ENCODE measurements at places on chromosomes 7 and 10.

- no peak for DNase-seq
These were observed 230.8 kb upstream of the NPVF start for GRCh38 chr7:25459057-25459456.

GRCh38 chr10:112465299-112465883 is 18.4 kb downstream of the VTI1A start:
- DNase-seq, result no peak

GRCh38 chr10:44752451-44753441 is 158.4 kb upstream of the TMEM72 start:
- no peak for DNase-seq

- no peak for DNase-seq
These were observed 2.8 kb upstream of the SLC29A3 start for GRCh38 chr10:71316056-71316785.

DNA sequence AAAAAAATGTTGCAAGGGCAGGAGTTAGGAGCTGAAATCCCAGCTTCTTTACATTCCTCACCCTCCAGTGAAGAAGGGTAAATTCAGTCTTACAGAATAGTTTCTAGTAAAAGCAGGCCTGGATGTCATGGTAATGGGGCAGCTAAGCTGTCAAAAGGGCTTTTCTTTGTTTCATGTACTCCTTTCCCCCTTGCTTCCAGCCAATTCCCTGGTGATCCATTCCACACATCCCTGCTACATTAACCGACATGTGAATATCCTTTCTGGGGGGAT is 36.0 kb downstream of the RHEB start:
- DNase-seq, result no peak

- no peak for DNase-seq
These were observed 336.3 kb upstream of the MAGI2 start for GRCh38 chr7:79789584-79790345.

GRCh38 chr7:38438970-38439369 is 165.5 kb upstream of the TARP start:
- DNase-seq, result no peak

DNA sequence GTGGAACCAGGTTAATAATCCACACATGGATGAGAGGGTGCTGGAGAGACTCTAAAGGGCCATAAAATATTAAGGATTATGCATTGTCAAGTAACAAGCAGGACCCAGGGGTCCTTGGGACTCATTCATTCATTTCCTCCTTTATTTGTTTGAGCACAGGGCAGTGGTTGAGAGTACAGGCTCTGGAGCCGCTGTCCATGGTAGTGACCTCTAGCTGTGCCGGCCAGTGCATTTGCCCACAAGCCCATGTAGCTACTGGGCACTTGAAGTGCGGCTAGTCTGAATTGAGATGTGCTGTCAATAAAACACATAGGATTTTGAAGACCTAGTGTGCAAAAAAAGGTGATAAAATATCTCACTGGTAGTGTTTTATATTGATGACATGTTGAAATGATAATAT is 137.6 kb downstream of the C10orf105 start:
- no peak for DNase-seq

- DNase-seq, result no peak
These were observed 160.0 kb downstream of the HDAC9 start for GRCh38 chr7:18655506-18655905.

GRCh38 chr7:30778255-30779025 is 7.2 kb downstream of the MINDY4 start:
- no peak for DNase-seq

GRCh38 chr10:75977139-75977538 is 545.7 kb downstream of the LRMDA start:
- no peak for DNase-seq

GRCh38 chr10:32104181-32104580 is 48.0 kb upstream of the KIF5B start:
- no peak for DNase-seq

DNA sequence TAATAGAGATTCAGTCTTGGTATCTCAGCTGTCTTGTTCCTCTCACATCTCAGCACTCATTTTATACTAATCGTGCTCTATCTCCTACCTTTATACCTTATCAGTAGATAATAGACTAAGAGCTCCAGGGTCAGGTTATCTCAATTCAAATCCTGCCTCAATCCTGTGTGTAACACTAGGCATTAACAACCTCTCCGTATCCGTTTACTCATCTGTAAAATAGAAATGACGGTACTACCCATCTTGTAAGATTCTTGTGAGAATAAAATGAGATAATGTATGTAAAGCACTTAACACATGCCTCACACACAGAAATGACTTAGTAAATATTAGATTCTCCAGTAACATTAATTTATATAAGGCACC is 622 bp upstream of the P4HA1 start:
- DNase-seq, result no peak

DNA sequence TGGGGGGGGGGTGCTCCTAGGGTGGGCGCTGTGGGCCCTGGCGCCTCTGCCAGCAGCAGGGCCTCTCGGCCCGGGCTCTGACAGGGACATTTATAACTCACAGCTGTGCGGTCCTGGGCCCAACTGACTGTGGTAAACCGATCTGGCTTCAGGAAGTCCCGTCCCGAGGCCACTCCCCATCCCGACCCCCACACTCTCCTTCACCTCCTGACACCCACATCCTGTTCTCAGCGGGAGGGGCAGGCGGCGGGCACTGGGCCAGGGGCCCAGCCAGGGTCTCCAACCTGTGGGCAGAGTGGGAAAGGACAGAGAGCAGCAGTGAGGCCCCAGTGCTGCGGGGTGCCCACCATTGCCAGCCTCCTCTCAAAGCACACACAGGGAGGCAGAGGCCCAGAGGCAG is 69.1 kb downstream of the ZMIZ1 start:
- DNase-seq, result no peak

GRCh38 chr7:122299624-122300210 is 4.8 kb downstream of the FEZF1 start:
- DNase-seq, result no peak

GRCh38 chr7:143463556-143463955 is 14.1 kb upstream of the TAS2R41 start:
- no peak for DNase-seq

DNA sequence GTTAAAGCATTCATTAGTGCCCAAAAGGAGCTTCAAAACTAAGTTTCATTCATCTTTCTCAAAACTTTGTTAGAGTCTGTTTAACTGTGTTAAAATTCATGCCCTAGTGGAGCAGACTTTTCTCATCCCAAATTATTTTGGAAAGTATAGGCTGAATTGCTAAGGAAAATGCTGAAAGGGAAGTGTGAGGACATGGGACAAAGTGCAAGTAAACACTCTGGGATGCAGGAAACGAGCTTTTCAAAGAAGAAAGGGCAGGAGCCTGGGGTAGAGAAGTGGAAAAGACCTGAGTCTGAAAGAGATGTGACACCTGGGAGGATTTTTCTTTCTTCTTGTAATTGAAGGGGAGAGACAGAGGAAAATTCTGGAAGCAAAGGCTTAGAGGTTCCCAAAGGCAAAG is 93.1 kb upstream of the ANKRD1 start:
- no peak for DNase-seq

GRCh38 chr10:89915968-89916367 is 214.6 kb downstream of the KIF20B start:
- DNase-seq, result no peak

GRCh38 chr7:151426904-151427704 is 12.8 kb downstream of the CRYGN start:
- no peak for DNase-seq

GRCh38 chr10:19629567-19629966 is 186.7 kb upstream of the PLXDC2 start:
- DNase-seq, result peak; percentile 66
